Stimulated activated CD8-positive, alpha-beta memory T cell treated with anti-CD3 and anti-CD28 coated beads, Interleukin-2, amount 100 ng/mL, for 1 hour (primary cell): ENCODE measurements at places on chromosomes 12 and 14.

- no peak for DNase-seq
These were observed 147.4 kb downstream of the RMST start for GRCh38 chr12:97609957-97610356.

DNA sequence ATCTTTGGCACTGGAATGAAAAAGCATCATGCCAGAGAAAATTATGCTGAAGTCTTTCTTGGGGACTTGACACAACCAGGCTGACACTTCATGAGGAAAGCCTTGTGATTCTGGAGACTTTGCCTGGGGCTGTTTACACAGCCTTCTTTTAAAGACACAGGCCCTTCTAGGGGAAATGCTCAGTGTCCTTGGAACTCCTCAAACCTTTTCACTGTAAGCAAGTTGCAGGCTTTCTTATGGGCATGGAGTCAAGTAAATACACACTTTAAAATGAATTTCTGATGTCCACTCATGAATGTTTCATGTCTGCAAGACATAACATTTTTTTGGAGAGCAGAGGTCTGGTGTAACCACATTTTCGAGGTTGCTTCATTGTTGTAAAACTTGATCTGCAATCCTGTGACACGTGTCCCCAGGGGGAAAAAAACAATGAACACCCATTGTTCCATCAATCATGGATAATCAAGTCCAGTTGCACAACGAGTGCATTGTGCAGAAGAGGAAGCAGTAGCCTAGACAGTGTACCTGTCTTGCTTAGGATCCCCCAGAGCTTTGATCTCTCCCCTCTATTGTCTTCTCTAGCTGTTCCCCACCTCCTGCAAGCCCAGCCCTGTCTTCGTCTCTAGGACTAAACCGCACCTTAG, 155.1 kb upstream of the PRICKLE1 start:
- no peak for DNase-seq

DNA sequence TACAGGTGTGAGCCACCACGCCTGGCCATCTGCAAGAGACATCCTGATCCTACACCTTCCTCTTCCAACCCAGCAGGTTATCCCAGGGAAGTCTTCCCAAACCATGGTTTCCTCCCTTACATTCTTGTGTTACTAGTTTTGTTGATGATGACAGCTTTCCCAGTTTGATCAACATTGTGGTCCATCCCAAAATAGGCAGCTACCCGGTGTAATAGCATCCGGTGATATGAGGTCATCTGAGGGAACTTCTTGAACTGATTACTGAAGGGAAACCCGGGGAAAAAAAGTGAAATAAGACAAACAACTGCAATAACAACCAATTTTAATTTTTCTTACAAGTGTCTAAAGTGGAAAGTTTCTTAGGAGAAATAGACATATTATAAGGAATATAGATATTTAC, 45.3 kb upstream of the STAC3 start:
- no peak for DNase-seq

DNA sequence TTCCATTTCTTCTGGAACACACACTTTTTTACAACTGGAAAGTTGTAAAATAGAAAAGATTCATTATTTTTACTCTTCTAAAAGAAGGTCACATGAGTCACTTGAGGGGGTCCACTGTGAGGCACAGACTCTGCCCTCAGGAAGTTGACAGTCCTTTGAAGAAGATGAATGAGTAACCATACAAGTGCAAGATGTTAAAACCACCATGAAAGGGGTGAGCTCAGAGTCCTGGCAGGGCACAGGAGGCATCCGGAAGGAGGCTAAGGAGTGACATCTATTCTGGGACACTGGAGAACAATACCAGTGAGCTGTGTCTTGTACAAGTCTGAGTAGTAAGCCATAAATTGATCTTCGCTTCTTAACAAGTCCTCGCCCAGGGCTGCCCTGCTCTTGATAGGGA, 126.0 kb upstream of the FRMD6 start:
- no peak for DNase-seq

DNA sequence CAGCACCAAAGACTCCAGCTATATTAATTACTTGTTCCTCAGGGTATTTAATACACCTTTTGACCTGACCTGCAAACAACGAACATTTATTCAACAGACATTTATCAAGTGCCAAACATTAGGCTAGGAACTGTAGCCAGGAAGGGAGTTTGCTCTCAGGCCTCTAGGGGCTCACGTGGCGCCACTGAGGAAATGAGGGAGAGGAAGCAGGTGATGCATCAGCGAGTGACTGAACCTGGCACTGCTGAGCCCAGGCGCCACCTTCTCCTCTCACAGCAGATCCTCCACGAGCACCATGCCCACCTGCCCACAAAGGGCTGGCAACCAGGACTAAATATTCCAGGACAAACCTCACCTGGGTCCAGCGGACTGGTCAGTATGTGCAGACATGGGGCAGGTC, 50.2 kb downstream of the SETD3 start:
- DNase-seq, result no peak

DNA sequence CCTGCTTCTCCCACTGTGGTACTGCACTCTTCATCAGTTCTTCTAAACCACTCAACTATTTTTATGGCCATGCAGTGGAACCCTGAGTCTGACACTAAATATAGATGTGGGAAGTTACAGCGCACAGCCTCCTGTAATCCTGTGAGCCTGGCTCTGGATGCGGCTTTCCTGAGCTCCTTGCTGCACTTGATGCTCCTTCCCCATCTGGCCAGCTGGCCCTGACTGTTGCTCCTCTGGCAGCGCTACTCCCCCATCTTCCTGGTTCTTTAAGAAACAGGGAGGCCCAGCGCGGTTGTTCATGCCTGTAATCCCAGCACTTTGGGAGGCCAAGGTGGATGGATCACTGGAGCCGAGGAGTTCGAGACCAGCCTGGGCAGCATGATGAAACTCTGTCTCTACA, 24.6 kb downstream of the IQSEC3 start:
- no peak for DNase-seq

DNA sequence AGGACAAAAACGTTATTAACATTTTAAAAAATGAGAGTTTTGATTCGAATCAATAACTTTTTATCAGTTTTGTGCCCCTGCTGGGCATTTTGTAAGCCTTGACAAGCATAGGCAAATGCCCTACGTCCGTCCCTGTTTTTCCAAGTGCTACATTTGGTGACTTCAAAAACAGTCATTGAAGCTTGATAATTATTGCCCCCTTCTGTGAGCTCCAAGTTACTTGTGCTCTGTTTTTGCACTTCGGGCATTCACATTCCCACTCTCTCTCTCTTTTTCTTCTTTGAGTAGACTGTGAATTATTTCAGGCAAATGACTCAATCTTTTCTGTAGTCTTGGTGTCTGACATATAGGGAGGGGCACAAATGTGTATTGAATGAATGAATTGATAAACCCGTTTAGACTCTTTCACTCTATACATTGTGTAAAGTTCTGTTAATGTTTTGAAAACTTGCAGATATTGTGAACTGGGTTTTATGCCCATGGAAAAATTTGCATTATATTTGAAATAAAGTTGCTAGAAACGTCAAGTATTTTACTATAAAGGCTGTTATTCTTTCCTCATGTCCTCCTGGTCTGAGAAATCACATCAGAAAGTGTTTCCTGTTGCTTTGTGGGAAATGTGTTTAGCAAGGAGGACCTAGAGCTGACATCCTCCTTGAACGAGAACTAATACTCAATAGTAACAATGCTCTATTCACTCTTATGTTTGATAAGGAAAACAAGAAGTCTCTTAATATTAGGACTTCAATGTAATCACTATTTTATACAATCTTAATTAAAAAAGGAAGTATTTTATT, 1.4 kb downstream of the APAF1 start:
- no peak for DNase-seq

DNA sequence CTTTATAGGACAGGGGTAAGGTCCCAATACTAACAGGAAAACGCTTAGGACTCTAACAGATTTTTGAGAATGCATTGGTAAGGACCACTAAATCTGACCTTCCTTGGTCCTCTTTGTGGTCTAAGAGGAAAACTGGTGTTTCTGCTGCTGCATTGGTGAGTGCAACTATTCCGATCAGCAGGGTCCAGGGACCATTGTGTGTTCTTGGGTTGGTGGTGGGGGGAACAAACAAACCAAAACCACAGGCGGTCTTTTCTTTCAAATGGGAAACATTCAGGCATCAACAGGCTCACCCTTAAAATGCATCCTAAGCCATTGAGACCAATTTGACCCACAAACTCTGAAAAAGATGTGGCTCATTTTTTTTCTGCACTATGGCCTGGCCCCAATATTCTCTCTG, 20.7 kb downstream of the EPYC start:
- DNase-seq, result no peak

GRCh38 chr12:69405566-69405865, 46.0 kb downstream of the YEATS4 start:
- no peak for DNase-seq

- DNase-seq, result no peak
These were observed 49.2 kb upstream of the SGPP1 start for GRCh38 chr14:63777024-63777423.

- no peak for DNase-seq
These were observed 23.0 kb downstream of the NCOR2 start for GRCh38 chr12:124544311-124544970.

DNA sequence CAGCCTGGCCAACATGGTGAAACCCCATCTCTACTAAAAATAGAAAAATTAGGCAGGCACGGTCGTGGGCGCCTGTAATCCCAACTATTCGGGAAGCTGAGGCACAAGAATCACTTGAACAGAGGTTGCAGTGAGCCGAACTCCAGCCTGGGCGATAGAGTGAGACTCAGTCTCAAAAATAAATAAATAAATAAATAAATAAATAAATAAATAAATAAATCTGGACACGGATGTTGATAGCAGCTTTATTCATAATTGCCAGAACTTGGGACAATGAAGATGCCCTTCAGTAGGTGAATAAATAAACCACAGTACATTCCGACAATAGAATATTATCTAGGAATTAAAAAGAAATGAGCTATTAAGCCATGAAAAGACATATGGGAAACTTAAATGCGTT, 31.1 kb downstream of the TMEM30B start:
- DNase-seq, result no peak

DNA sequence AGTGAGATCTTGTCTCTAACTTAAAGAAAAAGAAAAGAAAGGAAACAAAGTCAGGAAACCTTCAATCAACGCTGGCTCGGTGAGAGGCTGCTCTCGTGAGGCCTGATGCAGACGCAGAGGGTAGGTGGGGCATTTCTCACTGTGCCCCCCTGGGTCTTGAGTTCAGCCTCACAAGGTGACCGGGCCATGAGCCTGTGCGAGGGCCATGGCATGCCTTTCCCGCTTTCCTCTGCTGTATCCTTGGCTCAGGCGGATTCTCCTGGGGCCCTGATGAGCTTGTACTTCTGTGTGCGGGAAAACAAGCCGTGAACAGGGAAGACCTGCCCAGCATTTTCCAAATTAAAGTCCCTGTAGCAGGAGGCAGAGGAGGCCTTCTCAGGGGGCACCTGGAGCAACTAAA, 20.2 kb downstream of the ADGRD1 start:
- DNase-seq, result no peak

DNA sequence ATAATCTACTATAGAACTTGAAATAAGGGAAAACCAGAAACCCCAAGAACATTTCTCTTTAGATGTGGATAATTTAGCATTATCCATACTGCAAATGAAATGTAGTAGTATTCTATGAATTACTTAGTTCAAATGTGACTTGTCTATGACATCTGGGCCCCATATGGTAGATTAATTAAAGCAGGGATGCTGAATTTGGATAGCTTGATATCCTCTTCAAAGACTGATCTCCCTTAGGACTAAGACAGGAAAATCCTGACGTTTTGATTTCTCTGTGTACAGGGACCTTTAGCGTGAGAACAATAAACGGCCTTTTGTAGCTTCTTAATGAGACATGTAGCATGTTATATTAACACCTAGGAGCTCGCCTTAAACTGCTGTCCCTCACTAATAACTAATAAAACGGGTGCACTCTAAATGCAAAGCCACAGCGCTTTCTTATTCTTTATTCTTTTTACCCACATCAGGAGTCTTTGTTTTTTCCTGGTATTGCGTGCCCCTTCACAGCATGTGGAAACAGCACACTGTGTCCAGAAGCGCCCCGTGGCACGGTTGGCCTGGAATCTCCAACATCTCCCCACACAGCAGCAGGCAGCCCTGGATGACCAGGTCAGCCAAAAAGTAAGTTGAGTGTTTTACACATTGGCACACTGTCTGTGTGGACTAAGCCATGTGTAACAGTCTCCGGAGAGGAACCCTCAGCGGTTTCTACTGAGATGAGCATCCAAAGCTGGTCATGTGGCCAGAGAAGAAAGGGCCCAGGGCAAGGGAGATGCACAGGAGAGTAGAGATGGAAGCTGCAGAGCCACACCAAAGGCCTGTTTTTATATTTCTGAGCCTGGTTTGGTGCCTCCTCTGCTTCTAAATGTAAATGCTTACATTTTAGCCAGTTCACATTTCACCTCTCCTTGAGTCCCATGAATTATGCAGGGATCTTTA, 93.1 kb downstream of the SRGAP1 start:
- no peak for DNase-seq

DNA sequence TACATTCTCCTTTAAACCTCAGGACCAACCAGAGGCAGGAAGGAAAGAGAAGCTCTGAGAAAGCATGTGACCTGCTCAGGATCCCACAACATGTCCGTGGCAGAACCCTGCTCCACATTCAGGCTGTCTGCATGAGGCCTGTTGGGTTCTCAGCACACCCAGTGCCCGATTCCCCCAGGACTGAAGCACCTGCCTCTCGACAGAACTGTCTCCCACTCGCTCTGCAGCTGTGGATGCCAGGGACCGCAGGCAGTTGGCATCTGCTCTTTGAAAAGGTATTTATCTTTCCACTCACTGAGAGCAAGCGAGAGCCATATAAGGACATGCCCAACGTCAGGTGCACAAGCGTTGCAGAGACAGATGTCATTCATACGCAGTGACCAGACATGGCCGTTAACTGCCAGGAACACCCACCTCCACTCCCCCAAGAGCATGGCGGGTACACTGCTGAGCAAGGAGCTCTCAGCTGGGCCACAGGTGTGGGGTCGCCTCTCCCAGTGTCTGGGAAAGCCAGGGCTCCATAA, 18.9 kb downstream of the PITPNM2 start:
- no peak for DNase-seq

DNA sequence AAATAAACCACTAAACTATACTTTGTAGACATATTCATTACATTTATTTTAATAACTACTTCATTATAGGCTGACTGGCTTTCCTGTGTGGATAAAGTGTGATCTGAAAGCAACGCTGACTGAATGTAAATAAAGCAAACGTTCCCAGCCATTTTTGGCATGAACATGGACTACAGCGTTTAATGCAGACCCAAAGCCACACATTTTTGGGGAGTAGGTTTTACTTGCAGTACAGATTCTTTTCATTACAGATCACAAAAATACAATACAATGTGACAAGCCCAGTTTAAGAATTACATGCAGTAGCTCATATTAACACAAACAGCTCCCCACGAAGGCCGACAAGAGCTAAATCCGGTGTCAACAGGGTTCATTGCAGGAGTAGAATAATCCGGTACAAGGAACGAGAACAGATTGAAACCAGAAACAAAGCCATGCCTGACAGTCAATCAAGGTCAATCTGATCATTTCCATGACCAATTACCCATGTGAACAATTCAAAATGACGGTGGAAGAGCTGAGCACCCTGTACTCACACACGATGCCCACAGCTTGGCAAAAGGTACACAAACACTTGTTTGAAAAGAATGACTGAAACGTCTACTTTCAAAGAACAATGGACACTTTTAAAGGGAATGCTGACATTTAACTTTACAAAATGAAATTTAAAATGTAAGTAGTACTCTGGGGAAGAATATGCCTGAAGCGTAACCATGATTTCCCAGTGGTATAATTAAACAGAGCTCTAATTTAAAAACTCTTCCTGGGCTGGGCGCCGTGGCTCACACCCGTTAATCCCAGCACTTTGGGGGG, 5.3 kb downstream of the BAG5 start:
- DNase-seq, result no peak

- DNase-seq, result no peak
These were observed 21.4 kb upstream of the CKAP4 start for GRCh38 chr12:106269150-106269771.

- DNase-seq, result no peak
These were observed 186.6 kb upstream of the OTX2 start for GRCh38 chr14:56996721-56997399.
